Activated naive CD8-positive, alpha-beta T cell treated with anti-CD3 and anti-CD28 coated beads, Interleukin-2, amount 10 ng/mL, durations not matched to agents 7 days and 5 days (primary cell): ENCODE measurements at places on chromosomes 12 and 14. TPM values are rescaled to one million over a fixed set of nuclear protein-coding genes. Genes with fewer than 3 reads are reported as not detected.

AMDHD1 gene
- 2.0 TPM for total RNA-seq

LMNTD1 gene
- total RNA-seq = not detected

SLCO1C1 gene
- total RNA-seq = not detected

SIX1 gene
- not detected for total RNA-seq

AQP2 gene
- total RNA-seq = not detected

CD69 gene
- total RNA-seq = 111 TPM

OAS3 gene
- total RNA-seq = 222 TPM

KSR2 gene
- total RNA-seq = not detected

RTL1 gene
- not detected for total RNA-seq

OR6C75 gene
- total RNA-seq = not detected

FAM90A1 gene
- total RNA-seq = 0.11 TPM
